H9 (cell line): ENCODE measurements at places on chromosomes 3 and 15. TPM values are rescaled to one million over a fixed set of nuclear protein-coding genes. Genes with fewer than 3 reads are reported as not detected.

The SLC9C1 gene
- total RNA-seq: 0.15 and 0.50 TPM in 2 replicates

The AQP9 gene
- not detected in 2 replicates for total RNA-seq

GRCh38 chr3:157700405-157700804, 197.2 kb upstream of the VEPH1 start:
- no peak overlapping the region for H3K4me3 ChIP-seq
- DNase-seq: peak; percentile 35
- H3K27ac ChIP-seq: no peak overlapping the region
- no peaks in the 10 kb centered on the region for H3K4me1 ChIP-seq
- no peaks in the 10 kb centered on the region for H3K36me3 ChIP-seq

DNA sequence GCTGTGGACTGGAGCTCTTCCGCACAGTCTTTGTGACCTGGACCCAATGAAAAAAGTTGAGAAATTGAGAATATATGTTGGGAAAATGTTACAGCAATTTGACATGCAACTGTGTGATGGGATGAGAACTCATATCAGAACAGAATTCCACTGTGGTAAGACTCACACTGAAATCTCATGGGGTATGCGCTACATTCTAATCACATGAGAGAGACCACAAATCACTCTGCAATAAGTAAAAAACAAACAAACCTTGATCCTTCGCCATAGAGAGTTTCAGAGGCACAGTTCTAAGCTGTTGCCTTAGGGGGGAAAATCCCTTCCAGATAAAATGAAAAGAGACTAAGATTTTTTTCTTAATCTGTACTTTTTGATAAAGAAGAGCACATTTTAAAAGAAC, 37.3 kb downstream of the LMCD1 start:
- no peak for DNase-seq
- H3K27me3 ChIP-seq: no peaks in the 10 kb centered on the region
- H3K36me3 ChIP-seq: peaks cover 28% of the 10 kb centered on the region

- H3K4me3 ChIP-seq: no peak overlapping the region; the same call in 2 of the 3 replicates
- H3K27ac ChIP-seq: no peak overlapping the region
- no peaks in the 10 kb centered on the region for H3K27me3 ChIP-seq
Observed at GRCh38 chr3:186802701-186803100, 3.6 kb downstream of the RFC4 start.

DNA sequence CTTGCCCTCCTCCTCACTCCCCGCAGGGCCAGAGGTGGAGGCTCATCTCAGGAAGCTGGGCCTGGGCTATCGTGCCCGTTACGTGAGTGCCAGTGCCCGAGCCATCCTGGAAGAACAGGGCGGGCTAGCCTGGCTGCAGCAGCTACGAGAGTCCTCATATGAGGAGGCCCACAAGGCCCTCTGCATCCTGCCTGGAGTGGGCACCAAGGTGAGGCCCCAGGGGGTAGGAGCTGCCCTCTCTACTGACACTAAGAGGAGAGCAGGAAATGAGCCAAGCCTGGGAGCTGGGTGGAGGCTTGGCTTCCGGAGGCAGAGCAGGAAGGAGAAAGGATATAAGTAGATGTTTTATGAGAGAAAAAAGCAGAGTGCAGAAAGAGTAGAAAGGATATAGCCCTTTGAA, 4.9 kb downstream of the OGG1 start:
- no peaks in the 10 kb centered on the region for H3K27me3 ChIP-seq
- no peak for DNase-seq
- H3K4me1 ChIP-seq: no peaks in the 10 kb centered on the region
- no peak overlapping the region for H3K27ac ChIP-seq
- H3K4me3 ChIP-seq: no peak overlapping the region
- H3K36me3 ChIP-seq: peaks cover 71% of the 10 kb centered on the region

DNA sequence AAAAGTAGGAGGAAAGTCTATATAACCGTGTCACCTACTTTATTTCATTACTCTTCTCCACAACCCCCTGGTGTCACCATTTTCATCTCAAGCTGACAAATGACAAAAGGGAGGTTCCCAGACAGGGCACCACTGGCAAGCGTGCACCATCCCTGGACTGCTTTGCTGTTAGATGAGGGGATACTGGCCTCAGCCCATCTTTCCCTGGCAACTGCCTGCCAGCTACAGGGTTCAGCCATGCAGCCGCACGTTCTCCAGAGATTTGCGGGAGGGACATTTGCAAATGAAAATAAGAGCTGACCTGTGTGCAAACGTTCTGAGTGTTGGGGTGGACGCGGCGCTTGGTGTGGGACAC, 660 bp downstream of the UROC1 start:
- no peak overlapping the region for H3K27ac ChIP-seq
- H3K36me3 ChIP-seq: no peaks in the 10 kb centered on the region
- no peak for DNase-seq
- H3K4me3 ChIP-seq: no peak overlapping the region
- H3K4me1 ChIP-seq: no peaks in the 10 kb centered on the region
- no peaks in the 10 kb centered on the region for H3K27me3 ChIP-seq

DNA sequence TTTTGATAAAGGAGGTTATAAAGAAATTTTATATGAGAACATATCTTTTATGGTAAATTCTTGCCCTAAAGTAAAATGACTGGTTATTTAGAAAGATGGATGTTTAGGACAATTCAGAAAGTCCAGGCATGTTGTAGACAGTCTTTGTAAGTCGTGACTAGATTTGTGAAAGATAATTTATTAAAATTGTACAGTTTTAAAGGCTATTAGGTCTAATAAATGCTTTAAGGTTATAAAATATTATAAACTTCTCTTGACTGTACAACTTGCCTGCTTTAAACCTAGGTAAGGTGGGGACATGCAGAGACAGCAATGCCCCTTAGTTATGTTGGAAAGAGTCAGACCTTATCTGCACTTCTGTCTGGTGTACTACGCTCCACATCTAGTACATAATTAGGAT, 933.5 kb downstream of the SI start:
- DNase-seq: no peak
- no peaks in the 10 kb centered on the region for H3K27me3 ChIP-seq
- no peaks in the 10 kb centered on the region for H3K4me1 ChIP-seq
- no peak overlapping the region for H3K27ac ChIP-seq
- H3K4me3 ChIP-seq: no peak overlapping the region
